ENCODE measurements at places on chromosomes 13 and 19.

GRCh38 chr13:77009011-77009410 is 17.1 kb downstream of the CLN5 start:
- DNase-seq: no peak

GRCh38 chr13:37072024-37072423 is 12.5 kb upstream of the SUPT20H start:
- DNase-seq: no peak

- DNase-seq: no peak
Measured at GRCh38 chr13:23899555-23899954, 2.3 kb upstream of the C1QTNF9B start.

- no peak for DNase-seq
Measured at GRCh38 chr19:7987114-7987768, 18.2 kb downstream of the ELAVL1 start.

DNA sequence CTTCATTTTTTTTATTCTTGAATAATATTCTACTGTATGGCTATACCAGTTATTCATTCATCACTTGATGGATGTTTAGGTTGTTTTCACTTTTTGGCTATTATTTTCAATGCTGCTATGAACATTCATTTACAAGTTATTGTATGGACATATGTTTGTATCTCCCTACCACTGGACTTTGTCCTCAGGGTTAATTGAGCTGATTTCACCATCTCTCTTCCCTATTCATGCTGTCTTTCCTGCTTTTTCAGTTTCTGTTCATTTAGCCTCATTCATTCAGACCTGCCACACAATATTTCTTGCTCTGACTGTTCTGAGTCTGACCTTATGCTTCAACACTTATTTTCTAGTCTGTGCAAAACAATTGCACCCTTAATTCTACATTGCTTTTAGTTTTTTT is 12.3 kb upstream of the C1QTNF9B start:
- DNase-seq: no peak

DNA sequence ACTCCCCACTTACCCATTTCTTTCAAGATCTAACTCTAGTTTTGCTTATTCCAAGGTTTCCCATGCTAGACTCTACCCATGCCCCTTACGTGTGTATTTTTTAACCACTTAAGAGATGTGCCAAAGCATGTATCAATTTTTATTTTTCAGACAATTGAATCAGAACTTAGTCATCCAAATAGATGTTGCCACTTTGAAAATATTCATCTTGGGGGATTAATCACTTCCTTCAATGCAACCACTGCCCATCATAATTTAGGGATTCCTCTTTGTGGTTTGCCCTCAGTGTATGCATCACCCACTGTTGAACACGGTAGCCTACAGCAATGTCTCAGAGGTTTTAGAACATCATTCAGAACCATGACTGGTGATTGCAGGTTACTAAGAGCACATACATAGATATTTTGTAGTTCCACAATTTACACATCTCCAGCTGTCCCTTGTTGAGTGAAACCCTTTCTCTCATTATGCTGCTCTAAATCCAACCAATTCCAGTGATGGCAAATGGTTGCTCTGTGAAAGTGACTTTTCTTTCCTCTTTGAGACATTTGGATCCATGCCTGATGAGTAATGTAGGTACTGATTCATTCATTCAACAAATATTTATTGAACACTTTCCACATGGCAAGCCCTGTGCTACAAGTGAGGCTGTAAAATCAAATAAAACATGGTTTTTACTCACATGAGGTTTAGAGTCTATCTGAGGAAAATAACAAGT is 60.6 kb upstream of the SERP2 start:
- DNase-seq: peak; percentile 44

- no peak for DNase-seq
Measured at GRCh38 chr13:108185223-108185622, 30.1 kb downstream of the LIG4 start.

- DNase-seq: no peak
Measured at GRCh38 chr13:40172149-40172591, 494.3 kb downstream of the FOXO1 start.

- no peak for DNase-seq
Measured at GRCh38 chr13:32629313-32629712, 43.1 kb downstream of the PDS5B start.
